ENCODE measurements at places on chromosomes 7 and 10. TPM values are rescaled to one million over a fixed set of nuclear protein-coding genes. Genes with fewer than 3 reads are reported as not detected.

DNA sequence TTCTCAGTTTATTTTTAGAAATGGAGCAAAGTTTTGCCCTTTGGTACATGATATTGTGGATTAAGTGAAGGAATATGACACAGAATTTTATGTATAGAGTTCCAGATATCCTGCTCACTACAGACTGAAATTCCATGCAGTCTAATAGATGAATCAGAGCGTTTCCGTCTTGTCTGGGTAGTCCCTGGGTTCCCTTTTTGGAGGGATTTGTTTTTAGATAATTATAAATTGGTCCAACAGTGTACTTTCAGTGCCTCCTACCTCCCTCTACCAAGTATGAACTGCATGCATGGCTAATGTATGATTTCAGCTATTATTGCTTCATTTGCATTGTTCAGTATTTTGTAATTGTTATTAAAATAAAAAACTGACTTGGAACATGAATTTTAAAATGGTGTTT lies 74.4 kb downstream of the SEPTIN7 start:
- DNase-seq: no peak

GRCh38 chr10:98673171-98673782 lies 226.5 kb upstream of the HPS1 start:
- DNase-seq: no peak

The LRCH4 gene
- total RNA-seq: 28.2 TPM

DNA sequence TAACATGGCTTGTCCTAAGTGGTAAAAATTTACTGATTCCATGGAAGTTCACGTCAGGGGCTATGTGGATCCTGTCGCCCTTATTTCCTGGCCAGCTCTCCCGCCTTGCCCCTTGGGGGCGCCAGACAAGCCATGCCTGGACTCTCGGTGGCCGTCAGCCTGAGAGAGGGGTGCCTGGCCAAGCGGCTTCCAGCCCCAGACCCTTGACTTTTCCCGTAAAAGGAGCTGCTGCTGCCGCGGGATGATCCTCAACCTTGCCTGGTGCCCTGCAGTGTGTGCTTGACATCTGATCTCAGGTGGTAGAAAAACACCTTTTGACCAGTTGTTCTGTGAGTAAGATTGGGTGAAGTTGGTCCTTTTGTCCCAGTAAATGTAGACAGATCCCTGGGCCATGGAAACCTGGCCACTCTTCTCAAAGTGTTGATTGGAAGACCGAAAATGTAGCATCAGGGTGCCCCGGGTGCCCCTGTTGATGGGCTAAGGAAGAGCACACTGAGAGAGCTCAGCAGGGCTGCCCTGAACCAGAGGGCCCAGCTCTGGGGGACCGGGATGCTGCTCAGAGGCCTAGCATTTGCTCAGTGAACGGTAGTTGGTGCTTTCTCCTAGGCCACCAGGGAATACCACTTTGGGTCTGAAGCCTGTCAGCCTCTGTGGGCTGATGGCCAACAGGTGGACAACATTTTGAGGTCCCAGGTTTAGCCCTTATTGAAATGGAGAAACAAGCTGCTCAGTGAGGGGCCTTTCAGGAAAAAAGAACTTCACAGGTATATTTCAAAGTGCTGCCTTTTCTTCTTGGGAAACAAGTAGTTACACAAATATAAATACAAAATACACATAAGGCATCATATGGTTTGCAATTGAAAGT lies 162.5 kb downstream of the LRMDA start:
- no peak for DNase-seq

The PLEKHS1 gene
- total RNA-seq: not detected

DNA sequence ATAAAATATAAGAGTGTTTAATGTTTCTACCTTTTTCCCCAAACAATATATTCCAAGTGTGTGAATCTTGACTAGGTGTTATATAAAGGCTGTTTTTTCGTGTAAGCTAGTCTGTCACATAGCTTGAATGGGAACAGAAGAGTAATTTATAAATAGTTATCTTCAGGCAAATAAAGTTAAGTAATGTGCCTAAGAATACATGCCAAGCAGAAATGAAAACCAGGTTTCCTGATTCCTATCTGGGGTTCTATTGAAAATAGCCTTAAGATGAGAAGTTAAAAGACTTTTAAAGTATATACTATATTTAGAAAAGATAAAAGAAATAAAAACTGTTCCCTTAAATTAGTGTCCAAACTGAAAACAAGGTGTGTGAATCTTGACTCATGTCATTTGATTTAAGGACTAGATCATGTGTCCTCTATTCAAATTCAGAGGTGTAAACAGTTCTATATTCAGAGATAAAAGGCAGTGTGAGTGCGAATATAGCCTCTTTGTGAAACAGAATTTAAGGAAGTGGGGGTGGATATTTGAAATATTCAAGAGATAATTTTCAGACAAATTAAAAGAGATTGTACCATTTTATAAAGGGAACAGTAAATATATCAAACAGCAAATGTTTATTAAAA lies 247.5 kb downstream of the THSD7A start:
- DNase-seq: no peak

The SLC29A4 gene
- total RNA-seq: 26.3 TPM

The PVRIG gene
- total RNA-seq: not detected

DNA sequence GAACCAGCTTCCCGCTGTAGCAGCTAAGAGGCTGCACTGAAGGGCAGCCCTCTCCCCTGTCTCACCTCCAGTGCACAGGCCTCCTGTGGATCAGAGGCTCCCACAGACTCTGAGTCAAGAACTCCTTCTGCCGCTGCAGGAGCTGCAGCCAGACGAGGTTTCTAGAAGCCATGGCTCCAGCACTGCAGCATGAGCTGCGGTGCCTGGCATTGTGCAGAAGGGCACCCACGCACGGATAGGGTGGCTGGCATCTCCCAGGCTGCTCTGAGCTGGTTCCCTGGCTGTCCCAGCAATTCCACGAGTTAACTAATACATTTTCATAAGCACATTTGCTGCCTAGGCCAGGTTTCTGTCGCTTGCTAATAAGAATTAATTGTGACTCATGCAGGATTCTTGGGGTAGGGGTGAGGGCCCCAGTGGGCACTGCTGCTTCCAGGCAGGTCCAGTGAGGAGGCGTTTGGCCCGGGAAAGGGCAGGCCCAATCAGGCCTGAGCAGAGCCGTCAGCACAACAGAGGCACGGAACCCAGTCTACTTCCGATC lies 594.2 kb downstream of the DNAJB6 start:
- no peak for DNase-seq

GRCh38 chr7:134532180-134532953 lies 5.0 kb downstream of the AKR1B10 start:
- DNase-seq: no peak

DNA sequence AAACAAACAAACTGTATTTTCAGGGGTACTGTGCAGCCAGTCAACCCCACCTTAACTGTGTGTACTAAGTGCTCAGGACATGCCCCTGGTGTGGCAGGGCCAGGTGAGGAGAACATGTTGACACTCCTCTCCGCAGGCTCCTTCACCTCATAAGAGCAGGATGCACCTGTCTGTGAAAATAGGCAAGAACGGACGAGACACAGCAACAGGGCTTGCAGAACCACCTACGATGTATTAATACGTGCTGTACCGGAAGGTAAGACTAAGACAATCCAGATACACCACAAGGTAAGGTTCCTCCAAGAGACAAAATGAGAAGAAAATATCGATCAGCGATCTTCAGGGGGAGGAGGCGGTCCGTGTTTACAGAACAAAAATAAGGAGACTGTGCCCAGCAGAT lies 65.8 kb upstream of the CAMK2B start:
- DNase-seq: no peak

DNA sequence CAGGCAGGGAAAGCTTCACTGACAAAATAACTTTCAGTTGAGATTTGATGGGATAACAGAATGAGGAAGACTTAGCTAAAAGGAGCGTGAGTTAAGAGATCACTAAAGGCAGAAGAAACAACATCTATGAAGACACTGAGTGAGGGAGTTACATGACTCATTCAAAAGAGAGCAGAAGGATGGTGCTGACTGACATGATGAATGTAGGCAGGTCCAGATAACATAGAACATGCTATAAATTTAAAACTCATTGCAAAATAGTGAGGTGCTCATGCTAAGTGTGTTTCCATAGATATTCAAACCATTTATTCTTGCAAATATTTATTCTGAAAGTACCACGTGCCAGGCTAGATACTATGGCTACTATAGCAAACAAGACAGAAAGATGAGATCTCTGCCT lies 116.4 kb upstream of the DGKB start:
- no peak for DNase-seq

The BAZ1B gene
- 44.4 TPM for total RNA-seq

GRCh38 chr10:26479766-26480492 lies 41.8 kb downstream of the APBB1IP start:
- no peak for DNase-seq

- DNase-seq: no peak
These were observed 172.0 kb downstream of the TAX1BP1 start for GRCh38 chr7:27911920-27912319.

DNA sequence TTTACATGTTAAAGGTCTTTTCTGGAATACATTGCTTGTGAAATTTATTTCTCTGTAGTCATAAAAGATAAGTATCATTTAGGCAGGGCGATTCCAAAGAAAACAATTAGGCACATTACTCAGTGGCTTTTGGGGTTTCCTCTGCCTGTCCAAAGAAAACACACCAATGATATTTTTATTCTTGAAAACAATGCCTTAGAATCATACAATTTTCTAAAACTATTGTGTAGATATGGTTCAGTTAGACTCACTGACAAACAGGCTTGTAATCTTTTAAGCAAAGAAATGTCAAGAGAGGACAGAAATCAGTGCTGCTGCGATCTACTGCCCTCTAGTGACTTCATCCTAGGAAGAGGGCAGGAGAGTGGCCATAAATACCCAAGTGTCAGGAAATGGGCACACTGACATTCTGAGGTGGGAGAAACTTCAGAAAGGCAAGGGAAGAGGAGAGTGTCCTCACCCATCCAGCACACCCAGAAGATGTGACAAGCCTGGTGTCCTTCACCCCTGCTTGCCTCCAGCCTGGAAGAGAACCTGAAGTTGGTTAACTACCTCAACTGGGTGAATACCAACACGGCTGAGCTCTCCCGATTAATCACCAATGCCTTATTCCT lies 120.5 kb downstream of the GALNT11 start:
- no peak for DNase-seq

GRCh38 chr7:78014401-78014800 lies 215.8 kb downstream of the PHTF2 start:
- DNase-seq: no peak

DNA sequence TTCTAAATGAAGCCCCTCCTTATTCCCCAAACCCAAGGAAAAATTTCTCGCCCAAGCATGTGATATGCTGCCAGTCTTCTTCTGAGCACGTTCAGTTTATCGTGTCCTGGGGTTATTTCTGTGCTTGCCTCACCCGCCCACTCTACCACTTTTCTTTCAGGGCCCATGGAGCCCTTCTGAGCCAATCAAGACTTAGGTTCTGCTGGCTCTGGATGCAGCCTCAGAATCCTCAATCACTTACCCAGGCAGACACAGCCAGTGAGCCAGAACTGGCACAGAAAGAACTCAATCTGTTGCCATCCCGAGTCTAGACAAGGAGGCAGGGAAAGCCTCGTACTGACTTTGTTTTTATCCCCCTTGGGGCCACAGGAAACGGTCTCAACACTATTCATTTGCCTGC lies 34.2 kb upstream of the C10orf90 start:
- no peak for DNase-seq

The ITGB8 gene
- 5.2 TPM for total RNA-seq

DNA sequence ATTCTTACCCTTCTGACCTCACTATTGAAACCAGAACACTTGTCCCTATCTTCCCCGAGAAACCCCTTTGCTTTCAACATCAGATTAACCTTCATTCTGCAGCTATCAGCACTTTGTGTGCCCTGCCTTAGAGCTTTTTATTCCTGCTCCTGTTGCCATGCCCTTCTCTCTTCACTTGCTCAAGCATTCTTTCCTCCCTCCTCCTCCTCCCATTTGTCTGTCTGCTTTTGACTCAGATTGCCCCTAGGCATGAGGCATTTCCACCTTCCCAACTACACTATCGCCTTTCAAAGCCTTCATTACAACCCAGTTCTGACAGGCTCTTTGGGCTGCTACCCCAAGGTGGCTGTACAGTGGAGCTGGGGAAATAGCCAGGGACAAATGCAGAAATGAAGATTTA lies 143.3 kb downstream of the SLC25A13 start:
- DNase-seq: no peak

DNA sequence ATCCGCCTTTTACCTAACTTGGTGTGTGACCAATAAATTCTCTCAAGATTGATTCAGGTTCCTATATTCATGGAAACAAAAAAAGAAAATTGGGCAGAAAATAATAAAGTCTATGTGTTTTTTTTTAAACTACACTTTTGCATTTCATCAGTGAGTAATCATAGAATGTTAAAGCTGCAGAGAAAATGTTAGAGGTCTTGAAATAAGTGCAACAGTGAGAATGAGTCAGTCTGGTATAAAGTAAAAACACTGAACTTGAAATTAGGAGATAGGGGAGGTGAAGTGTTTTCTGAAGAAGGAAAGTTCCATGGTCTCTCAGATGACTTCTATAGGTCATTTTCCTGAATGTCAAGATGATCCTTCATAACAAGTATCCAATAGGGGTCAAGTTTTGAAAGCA lies 202.6 kb upstream of the NRP1 start:
- no peak for DNase-seq

DNA sequence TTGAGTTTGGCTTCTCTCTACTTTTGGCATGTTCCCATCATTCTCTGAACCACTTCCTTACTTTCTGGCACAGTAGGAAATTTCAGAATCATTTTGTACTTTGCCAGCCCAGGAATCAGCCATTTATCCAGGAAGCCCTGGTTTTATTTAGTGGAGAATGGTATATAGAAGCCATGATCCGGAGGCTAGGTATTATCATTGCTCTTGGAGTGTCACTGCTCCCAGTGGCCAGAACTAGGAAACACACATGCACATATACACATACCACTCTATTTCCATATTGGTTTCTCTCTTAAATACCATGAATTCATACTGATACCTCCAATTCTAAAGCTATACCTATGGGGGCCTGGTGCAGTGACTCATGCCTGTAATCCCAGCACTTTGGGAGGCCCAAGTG lies 36.3 kb downstream of the SUFU start:
- DNase-seq: no peak

GRCh38 chr7:90759710-90760109 lies 163.6 kb downstream of the CDK14 start:
- no peak for DNase-seq

The C10orf67 gene
- 0.27 TPM for total RNA-seq

- DNase-seq: peak; percentile 26
These were observed 53.5 kb downstream of the NRF1 start for GRCh38 chr7:129665013-129665401.

DNA sequence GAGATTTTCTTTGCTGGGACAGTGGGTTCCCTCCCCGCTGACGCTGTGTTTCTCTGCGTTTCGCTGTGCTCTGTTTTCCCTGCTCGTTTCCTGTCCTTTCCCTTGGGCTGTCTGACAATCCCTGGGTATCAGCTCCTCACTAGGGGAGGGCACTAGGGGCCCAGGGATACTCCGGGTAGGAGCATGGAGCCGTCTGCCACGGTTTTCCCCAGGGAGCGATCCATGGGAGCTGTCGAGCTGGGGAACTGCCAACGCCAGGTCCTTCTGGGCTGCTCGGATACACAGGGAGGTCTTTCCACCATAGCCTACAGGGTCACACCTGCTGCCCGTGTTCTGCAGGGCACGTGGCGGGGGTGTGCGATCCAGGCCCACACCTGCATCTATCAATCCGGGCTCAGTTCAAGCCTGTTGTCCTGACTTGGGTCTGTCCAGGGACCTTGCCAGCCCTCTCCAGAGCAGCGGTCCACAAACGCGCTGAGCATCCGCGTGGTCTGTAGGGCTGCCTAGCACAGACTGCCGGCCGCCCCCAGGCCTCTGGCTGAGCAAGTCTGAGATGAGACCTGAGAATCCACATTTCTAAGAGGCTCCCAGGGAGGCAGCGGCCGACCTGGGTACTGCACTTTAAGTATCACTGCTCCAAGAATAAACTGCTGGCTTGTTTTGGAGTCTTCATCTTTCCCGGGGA lies 263.1 kb downstream of the ELFN1 start:
- DNase-seq: no peak

The RBP4 gene
- 165 TPM for total RNA-seq

- DNase-seq: peak; percentile 72
These were observed 783 bp downstream of the ANLN start for GRCh38 chr7:36390199-36391090.
